ENCODE measurements at places on chromosomes 2 and 18.

DNA sequence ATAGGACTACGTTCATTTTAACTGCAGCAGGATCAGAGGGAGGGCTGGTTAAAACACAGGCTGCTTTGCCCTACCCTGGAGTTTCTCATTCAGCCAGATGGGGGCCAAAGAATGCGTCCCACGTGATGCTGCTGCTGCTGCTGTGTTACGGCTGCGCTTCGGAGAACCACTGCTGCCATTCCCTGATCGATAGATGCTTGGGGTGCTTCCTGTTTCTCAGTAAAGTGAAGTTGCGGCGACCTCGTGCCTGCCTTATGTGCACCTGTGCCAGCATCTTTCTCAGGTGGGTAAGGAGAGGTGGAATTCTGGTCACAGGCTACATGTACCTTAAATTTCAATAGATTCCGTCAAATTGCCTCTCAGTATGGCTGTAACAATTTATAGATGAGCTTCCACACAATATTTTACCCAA lies 24.7 kb upstream of the TOGARAM2 start:
- DNase-seq = peak; percentile 70

- DNase-seq = no peak
Measured at GRCh38 chr2:217177720-217178119, 317.9 kb upstream of the TNP1 start.

DNA sequence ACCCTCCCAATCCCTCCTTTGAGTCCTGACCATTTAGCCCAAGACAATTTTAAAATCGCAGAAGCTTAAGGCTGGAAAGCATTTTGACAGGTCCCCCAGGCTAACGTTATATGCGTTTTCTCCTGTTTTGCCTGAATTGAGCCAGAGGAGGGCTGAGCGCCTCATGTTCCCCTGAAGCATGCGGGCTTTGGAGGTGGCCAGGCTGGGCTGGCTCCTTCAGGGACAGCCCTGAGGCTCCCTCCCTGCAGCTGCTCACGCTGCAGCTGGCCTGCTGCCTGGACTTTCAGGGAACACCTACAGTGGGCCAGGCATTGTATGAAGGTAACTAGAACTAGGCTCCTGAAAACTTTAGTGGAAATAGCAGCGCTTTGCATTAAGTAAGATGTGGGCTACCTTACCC lies 179.2 kb downstream of the ACKR3 start:
- no peak for DNase-seq

- no peak for DNase-seq
Measured at GRCh38 chr2:120034621-120035020, 21.7 kb downstream of the EPB41L5 start.

DNA sequence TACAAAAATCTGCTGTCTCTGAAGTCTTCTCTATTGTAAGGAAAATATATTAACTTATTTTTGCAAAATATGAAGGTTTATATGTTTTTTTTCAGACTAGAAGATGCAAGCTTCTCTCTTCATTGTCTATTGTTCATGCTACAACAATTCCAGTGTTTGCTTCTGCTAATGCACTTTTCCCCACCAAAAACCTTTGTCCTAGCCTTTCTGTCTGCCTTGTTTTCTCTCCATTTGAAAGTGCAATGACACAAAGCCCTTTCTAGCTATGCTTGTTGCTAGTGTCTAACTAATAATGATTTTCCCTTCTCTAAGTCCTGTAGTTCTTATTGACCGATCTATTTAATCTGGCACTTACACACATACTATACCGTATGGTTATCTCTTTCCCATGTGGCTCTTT lies 369.5 kb upstream of the CELF4 start:
- DNase-seq = no peak

DNA sequence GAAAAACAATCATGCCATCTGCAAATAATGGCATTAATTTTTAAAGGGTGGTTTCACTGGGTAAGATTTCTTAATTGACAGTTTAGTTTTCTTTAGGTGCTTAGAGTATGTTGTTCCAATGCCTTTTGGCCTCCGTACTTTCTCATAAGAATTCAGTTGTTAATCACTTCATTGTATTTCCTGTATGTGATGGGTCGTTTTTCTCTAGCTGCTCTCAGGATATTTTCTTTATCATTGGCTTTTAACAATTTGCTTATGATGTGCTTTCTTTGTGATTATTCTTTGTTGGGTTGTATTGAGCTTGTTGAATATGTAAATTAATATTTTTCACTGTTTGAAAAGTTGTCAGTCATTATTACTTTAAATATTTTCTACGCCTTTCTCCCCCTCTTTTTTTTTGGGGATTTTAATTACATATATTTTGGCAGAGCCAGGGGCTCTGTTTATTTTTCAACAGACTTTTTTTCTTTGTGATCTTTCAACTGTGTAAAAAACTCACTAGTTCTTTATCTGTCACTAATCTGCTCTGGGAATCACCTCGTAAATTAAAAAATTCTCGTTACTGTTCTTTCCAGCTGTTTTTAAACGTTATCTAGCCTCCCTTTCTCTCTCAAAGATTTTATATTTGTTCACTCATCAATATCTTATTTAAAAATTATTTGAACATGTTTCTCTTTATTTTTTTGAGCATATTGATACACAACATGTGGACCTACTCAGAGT lies 56.2 kb upstream of the IL1R1 start:
- DNase-seq = no peak

DNA sequence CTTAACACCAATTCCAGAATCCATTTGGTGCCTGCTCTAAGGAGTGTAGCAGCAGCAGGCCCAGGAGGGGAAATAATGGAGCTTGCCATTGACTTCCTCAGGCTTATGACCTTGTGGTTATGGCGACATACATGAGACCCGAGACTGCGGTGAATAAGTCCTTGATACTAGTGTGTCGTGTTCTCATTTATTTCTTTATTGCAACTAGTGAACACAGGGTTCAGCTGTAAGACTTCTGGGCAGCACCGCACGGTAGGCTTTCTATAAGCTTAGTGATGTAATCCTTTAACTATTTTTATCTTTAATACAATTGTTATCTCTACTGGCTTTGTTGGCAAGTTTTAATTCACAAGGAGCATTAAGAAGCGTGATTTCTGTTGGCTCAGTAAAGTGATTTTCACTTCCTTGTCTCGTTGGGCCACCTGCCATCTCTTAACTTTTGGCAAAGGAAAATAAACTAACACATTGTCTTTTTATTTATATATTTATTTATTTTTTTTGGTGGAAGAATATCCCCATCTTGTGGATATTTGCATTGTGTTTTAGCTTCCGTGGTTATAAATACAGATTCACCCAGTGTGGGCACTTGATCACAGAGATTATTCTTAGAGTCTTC lies 139.8 kb downstream of the LTBP1 start:
- DNase-seq = no peak

- no peak for DNase-seq
Measured at GRCh38 chr2:28687171-28687570, 64.5 kb upstream of the PPP1CB start.

DNA sequence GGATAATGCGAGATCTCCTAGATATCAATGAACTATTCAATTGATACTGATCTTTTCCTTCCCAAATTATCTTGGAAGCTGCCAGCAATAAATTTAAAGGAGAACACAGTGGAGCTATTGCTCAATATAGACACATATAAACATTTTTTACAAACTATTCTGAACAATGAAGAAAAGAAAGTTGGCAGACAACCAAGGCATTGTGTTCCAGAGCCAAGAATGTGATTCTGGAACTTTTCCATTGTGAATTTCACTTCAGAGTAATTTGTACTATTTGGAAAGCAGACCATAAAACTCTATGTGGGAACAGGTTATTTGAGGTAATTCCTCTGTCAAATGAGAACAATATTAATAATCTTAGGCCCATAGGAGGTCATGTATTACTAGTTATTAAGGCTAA lies 588.2 kb downstream of the IRS1 start:
- no peak for DNase-seq

- DNase-seq = no peak
Measured at GRCh38 chr2:241984658-241985057, 115.1 kb downstream of the RTP5 start.

- DNase-seq = no peak
Measured at GRCh38 chr2:143175438-143175837, 46.2 kb downstream of the ARHGAP15 start.

DNA sequence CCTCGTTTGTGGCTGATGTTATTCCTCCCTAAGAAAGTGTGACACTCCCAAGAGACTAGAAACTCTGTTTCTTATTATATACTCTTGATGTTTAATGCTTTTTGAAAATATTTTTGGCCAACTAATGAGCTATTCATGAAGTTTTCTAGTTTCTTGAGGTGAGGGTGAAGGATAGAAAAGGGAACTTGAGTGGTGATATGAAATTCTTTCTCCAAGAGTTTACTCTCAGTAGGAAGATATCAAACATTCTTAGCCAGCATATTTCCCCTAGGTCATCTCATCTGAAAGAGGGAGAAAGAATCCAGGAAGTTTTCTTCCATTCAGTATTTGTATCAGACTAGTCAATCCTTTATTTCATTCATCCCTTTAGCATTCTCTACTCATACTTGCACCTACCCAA lies 95.7 kb downstream of the MAP3K20 start:
- no peak for DNase-seq

All from KBM-7 (cell line).